Stimulated activated CD4-positive, alpha-beta T cell treated with anti-CD3 and anti-CD28 coated beads, Interleukin-2, amount 100 ng/mL, for 24 hours (primary cell): ENCODE measurements at places on chromosomes 3 and 15.

- no peak for DNase-seq
These were observed 41.6 kb downstream of the ZBTB11 start for GRCh38 chr3:101635345-101635744.

GRCh38 chr15:80386151-80386550 is 18.0 kb upstream of the ARNT2 start:
- no peak for DNase-seq

GRCh38 chr3:63724987-63725386 is 72.5 kb downstream of the SNTN start:
- DNase-seq: no peak

DNA sequence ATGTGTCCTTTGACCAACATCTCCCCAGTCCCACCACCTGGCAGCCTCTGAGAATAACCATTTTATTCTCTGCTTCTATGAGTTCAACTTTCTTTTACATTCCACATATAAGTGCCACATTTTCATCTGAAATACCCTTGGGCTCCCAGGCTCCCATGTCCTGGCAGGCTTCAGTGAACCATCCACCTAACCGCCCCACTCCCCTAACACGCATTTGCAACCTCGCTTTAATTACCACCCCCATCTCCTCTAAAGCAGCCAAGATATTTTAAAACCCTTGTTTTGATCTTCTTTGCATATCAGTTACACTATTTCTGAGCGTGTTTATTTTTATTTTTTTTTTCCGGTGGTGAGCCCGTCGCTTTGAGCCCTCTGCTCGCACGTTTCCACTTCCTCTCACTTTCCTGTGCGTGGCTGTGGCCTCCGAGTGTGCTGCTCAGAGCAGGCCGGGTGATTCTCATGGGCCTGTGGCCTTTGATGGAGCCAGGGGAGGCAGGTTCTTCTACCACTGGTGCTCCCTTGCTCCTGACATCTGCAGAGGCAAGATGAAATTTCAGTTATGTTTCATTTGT is 195.4 kb upstream of the LPP start:
- DNase-seq: peak; percentile 39
